ENCODE measurements at places on chromosomes 16 and 17. TPM values are rescaled to one million over a fixed set of nuclear protein-coding genes. Genes with fewer than 3 reads are reported as not detected.
A peak's percentile ranks its signal among the peaks of the same experiment; 100 is the strongest.

DNA sequence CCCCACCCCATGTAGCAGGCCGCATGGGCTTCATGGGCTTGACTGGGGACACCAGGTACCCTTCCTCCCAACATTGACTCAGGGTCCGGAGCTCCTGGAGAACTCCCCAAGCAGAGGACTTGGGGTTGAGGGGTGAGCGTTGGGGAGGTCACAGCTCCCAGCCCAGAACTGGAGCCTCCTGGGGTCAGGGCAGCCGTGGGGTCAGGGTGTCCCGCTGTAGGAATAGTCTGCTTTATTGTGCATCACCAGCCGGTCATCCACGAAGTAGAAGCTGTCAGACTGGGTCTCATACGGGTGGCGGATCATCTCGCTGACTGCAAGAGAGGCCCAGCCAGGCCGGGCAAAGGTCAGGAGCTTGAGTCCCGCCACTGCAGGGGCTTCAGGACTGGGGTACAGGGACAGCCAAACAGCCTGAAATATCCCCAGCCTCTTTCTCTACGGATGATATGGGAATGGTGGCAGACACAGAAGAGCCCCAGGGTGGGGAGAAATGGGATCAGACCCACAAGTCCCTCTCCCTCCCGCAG lies 5.3 kb downstream of the UNC119 start:
- H3K4me1 ChIP-seq: peaks cover 43% of the 10 kb centered on the region
- H3K36me3 ChIP-seq: peaks cover 2% of the 10 kb centered on the region
- no peaks in the 10 kb centered on the region for H3K27me3 ChIP-seq
- H3K4me3 ChIP-seq: peak overlapping the region; percentile 46
- DNase-seq: no peak

DNA sequence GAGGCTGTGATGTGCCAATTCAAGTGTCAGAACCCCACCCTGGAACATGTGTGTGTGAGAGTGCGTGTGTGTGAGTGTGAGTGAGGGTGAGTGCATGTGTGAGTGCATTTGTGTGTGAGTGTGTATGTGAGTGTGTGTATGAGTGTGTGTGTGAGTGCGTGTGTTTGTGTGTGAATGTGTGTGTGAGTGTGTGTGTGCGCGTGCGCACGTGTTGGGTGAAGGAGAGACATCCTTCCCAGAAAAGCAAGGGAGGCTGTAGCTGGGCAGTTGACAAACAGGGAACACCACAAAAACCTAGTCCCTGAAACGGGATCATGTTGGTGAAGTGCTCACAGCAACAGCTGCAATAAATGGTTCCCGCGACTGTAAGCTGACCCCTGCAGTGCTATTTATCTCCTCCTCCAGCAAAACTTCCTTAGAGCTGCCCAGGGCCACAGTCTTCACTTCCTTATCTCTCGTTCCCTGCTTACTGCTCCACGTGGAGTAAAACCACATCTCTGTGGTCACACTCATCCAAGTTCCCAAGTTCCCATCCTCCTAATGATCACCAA lies 40.1 kb upstream of the RPL38 start:
- peaks cover 14% of the 10 kb centered on the region for H3K27me3 ChIP-seq
- no peak overlapping the region for H3K4me3 ChIP-seq
- no peaks in the 10 kb centered on the region for H3K36me3 ChIP-seq
- no peak overlapping the region for H3K27ac ChIP-seq
- no peaks in the 10 kb centered on the region for H3K4me1 ChIP-seq

DNA sequence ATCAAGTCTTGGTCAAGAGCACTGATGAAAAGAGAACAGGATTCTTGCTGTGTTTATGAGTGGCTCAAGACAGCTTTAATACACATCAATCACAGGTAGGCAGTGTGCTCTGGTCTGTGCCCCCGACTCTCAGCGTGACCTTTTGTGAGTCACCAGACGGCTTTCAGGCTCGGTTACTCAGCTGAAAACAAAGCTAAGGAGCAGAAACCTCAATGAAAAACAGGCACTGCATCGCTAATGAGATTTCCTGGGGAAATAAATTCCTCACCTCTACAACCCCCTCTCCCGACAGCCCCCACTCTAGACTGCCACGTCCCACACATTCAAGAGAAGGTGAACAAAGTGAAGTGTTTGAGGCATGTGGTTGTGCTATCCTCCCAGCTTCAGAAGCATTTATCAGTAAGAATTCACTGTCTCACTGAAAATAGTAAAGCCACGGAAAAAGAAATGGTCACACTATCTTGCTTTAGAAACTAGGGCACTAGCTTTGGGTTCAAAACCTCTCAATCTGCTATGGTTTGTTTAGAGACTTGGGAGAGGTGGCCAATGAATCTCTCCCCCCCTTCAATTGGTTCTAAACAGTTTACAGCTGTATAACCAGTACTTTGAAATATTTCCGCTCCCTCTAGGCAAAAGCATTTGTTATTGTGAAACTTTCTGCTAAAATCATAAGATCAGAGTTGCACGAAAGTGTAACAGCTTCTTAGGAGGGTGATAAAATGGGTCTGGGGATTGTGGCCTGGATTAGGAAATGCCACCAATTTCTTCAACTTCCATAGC lies 199.5 kb upstream of the PMFBP1 start:
- no peaks in the 10 kb centered on the region for H3K4me1 ChIP-seq
- H3K27ac ChIP-seq: no peak overlapping the region
- DNase-seq: no peak
- H3K36me3 ChIP-seq: peaks cover 2% of the 10 kb centered on the region
- H3K27me3 ChIP-seq: no peaks in the 10 kb centered on the region

DNA sequence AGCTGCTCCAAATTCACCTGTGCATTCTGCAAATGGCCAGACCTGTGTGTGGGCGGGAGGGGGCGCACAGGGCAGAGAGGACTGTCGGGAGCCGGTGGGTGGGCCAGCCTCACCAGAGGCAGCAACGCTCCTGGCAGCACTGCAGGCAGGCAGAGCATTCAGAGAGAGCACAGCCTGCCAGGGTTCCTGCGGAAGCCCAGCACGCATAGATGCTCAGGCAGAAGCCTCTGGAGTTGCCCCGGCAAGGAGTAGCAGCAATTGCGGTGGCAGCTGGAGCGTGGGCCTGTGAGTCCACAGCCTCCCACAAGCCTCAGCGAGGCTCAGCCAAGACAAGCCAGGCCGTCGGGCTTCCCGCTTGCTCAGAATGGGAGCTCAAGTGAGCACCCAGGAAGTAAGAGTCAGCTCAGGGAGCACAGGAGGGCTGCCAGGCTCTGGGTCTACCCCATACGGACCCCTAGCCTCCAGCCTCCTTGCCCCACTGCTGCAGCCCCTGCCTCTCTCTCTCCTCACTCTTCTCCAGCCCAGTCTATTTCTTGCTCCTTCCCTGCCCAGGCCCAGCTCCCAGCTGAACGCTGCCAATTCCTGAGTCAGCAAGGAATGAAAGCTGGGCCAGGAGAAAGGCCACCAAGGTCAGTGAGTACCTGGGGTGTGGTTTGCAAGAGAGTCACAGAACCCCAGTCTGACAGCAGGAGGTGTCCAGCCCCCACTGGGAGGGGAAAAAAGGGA lies 9.6 kb downstream of the EMC6 start:
- DNase-seq: no peak
- H3K4me3 ChIP-seq: no peak overlapping the region
- H3K27ac ChIP-seq: no peak overlapping the region

- no peaks in the 10 kb centered on the region for H3K36me3 ChIP-seq
- H3K27me3 ChIP-seq: no peaks in the 10 kb centered on the region
- no peak overlapping the region for H3K4me3 ChIP-seq
- no peak for DNase-seq
- no peaks in the 10 kb centered on the region for H3K4me1 ChIP-seq
These were observed 301.9 kb upstream of the KCNJ16 start for GRCh38 chr17:69773081-69773480.

DNA sequence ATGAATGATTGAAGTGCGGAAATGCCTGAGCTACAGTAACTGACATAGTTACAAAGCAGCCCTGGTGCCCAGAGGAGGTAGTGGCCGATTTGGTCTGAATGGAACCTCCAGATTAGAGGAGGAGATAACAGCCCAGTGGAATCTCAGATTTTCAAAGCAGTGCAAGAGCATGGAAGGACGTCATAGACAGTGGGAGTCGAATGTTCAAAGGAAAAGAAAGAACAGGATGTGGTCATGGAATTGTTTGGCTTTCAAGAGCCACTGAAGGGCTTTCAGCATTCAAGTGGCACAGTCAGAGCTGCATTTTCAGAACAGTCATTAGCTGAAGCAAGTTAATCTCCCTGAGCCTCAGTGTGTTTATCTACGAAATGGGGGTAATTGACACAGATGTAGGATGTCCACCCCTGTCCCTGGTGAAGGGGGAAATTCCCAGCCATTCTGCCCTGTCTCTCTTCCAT lies 104.6 kb upstream of the CACNG3 start:
- peaks cover 29% of the 10 kb centered on the region for H3K4me1 ChIP-seq
- peak overlapping the region; percentile 80 for H3K27ac ChIP-seq
- H3K27me3 ChIP-seq: no peaks in the 10 kb centered on the region

DNA sequence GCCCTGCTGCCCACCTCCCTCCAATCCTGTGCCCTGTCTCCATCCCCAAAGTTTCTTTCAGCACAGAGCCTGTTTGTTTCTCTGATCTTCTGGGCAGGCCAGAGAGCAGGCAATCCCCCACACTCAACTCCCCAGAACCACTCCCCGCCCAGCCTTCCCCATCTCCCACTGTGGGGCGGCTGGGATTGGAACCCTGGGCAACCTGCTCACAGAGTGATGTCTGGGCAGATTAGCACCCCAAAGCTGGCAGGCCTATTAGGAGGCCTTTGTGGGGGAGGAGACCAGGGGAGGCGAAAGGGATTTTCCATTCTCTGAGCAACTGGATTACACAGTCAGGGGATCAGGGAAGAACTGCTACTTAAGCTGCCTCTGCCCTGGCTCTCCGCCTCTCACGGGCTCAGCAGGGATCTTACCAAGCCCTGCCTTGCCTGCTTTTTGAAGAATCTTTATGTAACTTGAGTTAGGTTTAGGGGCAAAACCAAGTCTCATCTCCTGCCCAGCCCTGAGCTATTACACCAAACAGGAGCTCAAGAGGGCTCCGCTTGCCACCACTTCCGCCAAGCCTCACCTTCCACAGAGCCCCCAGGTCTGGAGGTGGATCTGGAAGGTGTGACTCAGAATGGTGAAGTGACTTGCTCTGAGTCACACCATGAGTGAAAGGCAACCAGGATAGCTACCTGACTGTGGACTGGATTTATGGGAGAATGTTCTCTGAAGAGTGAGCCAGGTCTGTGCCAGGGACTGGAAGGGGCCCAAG lies 16.0 kb upstream of the LHX1 start:
- H3K4me1 ChIP-seq: peaks cover 5% of the 10 kb centered on the region
- no peak overlapping the region for H3K4me3 ChIP-seq
- peaks cover 30% of the 10 kb centered on the region for H3K27me3 ChIP-seq
- H3K27ac ChIP-seq: no peak overlapping the region

DNA sequence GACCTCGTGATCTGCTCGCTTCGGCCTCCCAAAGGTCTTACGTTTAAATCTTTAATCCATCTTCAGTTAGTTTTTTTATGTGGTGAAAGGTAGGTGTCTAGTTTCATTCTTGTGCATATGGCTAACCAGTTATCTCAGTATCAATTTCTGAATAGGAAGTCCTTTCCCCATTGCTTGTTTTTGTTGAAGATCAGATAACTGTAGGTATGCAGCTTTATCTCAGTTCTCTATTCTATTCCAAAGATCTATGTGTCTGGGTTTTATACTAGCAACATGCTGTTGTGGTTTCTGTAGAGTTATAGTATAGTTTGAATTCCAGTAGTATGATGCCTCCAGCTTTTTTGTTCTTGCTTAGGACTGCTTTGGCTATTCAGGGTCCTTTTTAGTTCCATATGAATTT lies 65.2 kb downstream of the TNFRSF13B start:
- no peaks in the 10 kb centered on the region for H3K36me3 ChIP-seq
- no peak overlapping the region for H3K4me3 ChIP-seq
- no peak overlapping the region for H3K27ac ChIP-seq
- DNase-seq: no peak

- no peak for DNase-seq
- H3K4me1 ChIP-seq: peaks cover 32% of the 10 kb centered on the region
- H3K27me3 ChIP-seq: no peaks in the 10 kb centered on the region
- H3K36me3 ChIP-seq: peaks cover 11% of the 10 kb centered on the region
- H3K27ac ChIP-seq: peak overlapping the region; percentile 98
These were observed 486 bp upstream of the DNAJA2 start for GRCh38 chr16:46973996-46974324.

DNA sequence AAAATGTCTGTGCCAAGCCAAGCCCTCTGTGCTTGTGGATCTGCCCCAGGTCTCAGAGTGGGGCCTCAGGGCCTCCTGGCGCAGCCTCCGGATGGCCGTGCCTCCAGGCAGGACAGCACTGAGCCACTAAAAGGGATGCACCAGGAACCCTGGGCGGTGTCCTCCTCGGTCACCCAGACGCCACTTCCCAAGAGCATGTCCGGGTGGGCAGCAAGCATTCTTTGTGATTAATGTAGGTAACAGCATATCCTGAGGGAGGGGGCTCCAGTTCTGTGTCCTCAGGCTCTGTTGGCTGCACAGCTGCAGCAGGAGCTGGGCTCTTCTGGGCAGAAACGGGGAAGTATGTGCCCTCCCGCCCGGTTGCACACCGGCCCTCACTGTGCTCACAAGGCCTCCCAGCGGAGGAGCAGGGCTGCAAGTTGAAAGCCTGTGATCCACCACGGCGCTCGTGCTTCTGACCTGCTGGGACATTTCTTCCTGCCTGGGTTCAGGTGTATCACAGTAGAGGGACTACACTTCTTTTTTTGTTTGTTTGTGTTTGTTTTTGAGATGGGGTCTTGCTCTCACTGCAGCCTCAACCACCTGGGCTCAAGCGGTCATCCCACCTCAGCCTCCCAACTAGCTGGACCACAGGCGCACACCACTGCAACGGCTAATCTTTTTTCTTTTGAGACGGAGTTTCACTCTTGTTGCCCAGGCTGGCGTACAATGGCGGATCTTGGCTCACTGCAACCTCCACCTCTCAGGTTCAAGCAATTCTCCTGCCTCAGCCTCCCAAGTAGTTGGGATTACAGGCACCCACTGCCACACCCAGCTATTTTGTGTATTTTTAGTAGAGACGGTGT lies 37.9 kb upstream of the CHMP6 start:
- H3K36me3 ChIP-seq: peaks cover 3% of the 10 kb centered on the region
- no peaks in the 10 kb centered on the region for H3K4me1 ChIP-seq
- H3K4me3 ChIP-seq: no peak overlapping the region
- no peak overlapping the region for H3K27ac ChIP-seq

- H3K36me3 ChIP-seq: no peaks in the 10 kb centered on the region
- H3K4me3 ChIP-seq: peak overlapping the region; percentile 19
- DNase-seq: peak; percentile 69
- H3K4me1 ChIP-seq: no peaks in the 10 kb centered on the region
These were observed 22.5 kb upstream of the ENPP7 start for GRCh38 chr17:79707931-79708891.

GRCh38 chr17:27430882-27431491 lies 25.3 kb upstream of the KSR1 start:
- H3K4me1 ChIP-seq: no peaks in the 10 kb centered on the region
- peaks cover 2% of the 10 kb centered on the region for H3K27me3 ChIP-seq
- no peak overlapping the region for H3K27ac ChIP-seq
- H3K36me3 ChIP-seq: no peaks in the 10 kb centered on the region
- DNase-seq: no peak

SCGB1C2 gene
- total RNA-seq: not detected

PIPOX gene
- 3.0 TPM for total RNA-seq

LONP2 gene
- total RNA-seq: 70.0 TPM

TERB1 gene
- total RNA-seq: not detected

KCNJ18 gene
- not detected for total RNA-seq

TPSG1 gene
- total RNA-seq: not detected

KRT33B gene
- total RNA-seq: not detected

NR1D1 gene
- total RNA-seq: 5.0 TPM

CLEC18C gene
- total RNA-seq: 1.1 TPM
